ENCODE measurements at places on chromosomes 1 and 21. TPM values are rescaled to one million over a fixed set of nuclear protein-coding genes. Genes with fewer than 3 reads are reported as not detected.

GRCh38 chr1:200674838-200675587 is 5.3 kb upstream of the DDX59 start:
- ATAC-seq = no peak

DNA sequence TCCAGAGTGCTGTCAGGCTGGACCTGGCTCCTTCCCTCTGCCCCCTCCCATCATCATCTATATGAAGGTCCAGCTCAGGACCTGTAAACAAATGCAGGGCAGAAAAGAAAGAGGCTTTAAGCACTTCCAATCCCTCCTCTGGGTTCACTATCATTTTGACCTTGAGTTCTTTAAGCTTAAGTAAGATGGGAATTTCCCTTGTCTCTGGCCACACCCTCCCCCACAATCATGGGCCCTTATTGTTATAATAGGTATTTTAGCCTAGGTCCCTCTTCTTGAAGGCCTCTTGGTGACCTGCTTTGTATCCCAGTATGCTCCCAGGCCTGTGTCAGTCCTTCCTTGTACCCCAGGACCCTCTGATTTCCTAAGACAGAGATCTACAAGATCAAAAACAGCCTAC is 45.1 kb upstream of the EPS15 start:
- no peak for ATAC-seq

- ATAC-seq = no peak
Measured at GRCh38 chr1:172647110-172647564, 11.8 kb upstream of the FASLG start.

DNA sequence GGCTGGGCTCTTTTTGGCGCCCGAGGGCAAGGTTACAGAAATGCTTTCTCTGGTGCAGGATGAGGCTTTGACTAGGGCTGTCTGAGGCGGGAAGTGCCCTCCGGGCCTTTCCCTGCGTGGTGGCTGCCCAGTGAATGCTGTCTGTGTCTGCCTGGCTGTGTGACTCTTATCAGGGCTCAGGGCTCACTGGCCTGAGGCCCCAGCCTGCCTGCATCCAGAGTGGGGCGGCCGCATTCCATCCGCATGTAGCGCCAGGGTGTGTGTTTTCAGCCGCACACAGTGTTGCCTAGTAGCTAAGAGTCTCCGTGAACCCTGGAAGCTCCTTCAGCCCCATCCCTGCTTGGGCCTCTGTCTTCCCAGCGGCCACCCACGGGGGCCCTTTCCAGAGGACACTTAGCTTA is 59.1 kb downstream of the FAAP20 start:
- peak; percentile 38 for ATAC-seq

DNA sequence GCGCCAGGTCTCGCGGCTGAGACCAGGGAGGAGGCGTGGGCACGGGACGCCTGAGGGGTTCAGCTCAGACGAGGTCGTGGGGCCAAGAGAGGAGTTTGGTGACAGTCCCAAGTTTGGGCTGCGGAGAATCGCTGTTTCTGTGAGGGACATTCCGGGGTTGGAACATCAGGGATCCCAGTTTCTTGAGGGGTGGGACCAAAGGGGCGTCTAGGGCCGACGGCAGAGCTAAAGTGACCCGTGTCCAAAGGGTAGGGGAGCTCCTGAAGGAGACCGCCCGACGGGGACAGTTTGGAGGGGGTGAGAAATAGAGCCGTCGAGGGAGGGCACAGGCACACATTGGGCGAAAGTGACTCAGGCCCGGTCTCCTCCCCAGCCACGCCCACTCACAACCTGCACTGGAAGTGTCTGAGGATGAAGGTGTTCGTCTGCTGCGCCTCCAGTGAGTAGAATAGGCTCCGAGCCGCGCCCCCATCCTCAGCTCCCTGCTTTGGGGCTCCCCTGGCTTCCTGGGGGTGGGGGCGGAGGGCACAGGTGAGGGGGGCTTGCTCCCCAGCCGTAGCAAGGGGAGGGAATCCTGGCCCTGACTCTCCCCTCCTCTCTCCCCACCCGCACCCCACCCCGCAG is 7.0 kb downstream of the EFNA3 start:
- peak; percentile 62 for ATAC-seq

GRCh38 chr21:16842696-16843035 is 670.2 kb upstream of the CXADR start:
- ATAC-seq = no peak

DNA sequence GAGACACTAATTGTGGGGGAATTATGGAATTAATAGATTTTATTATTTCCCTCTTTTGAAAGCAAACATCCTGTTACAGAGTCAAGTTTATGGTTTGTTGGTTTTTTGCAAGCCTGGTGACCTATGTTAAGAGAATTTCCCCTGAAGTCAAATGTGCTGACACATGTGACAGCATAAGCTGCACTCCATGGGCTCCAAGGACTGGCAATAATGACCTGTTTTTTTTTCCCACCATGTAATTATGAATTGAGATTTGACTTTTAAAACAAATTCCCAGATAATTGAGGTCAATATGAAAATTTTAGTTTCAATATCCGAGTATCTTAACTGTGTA is 242.5 kb upstream of the SGIP1 start:
- ATAC-seq = no peak

C2CD2 gene
- total RNA-seq = 11.4 TPM

MCOLN2 gene
- 0.52 TPM for total RNA-seq

FHAD1 gene
- total RNA-seq = 0.32 TPM
